ENCODE measurements at places on chromosomes 7 and 10. TPM values are rescaled to one million over a fixed set of nuclear protein-coding genes. Genes with fewer than 3 reads are reported as not detected.

- no peak for DNase-seq
These were observed 708 bp downstream of the KLHDC10 start for GRCh38 chr7:130070861-130071622.

DNA sequence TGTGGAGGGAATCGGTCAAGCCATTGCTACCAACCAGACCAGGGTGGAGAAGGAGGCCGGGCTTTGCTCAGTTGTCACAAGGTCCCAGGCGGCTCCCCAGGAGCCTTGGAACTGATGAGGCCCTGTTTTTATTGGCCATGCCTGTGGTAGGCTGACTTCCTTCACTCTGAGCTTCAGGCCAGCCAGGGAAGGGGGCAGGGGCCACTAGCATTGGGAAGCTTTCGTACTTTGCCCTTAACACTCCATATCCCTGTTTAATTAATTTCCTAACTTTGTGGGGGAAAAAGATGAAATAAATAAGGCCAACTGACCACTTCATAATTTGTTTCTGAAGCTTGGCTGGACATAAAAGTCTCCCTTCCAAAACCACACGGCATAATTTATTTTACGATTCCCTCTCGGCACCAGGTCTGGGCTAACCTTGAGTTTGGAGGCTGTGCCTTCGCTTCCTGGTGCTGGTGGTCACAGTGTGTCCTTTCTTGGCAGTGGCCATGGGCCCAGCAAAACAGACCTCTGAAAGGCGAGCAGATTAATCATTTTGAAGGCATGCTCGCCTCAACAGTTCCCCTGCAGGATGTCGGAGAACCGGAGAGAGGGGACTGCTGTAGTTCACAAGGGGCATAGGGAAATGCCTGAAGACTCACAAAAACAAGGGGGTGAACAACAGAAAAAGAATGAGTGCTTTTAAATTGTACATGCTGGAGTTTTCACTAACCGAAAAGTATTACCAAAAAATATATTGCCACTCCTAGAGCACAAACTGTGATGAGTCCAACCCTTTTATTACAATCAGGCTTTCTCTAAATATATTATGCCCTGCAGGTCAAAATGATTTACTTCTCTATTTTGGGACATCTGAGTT, 966.0 kb downstream of the LRMDA start:
- no peak for DNase-seq

- DNase-seq = peak; percentile 93
These were observed 96.3 kb downstream of the CPED1 start for GRCh38 chr7:121084748-121085336.

- DNase-seq = no peak
These were observed 119.1 kb upstream of the FAM3C start for GRCh38 chr7:121515229-121515628.

- no peak for DNase-seq
These were observed 240.0 kb downstream of the ARHGAP21 start for GRCh38 chr10:24483701-24484100.

- DNase-seq = no peak
These were observed 689.0 kb upstream of the COBL start for GRCh38 chr7:52005613-52006012.

- DNase-seq = no peak
These were observed 57.1 kb downstream of the ZNF467 start for GRCh38 chr7:149716007-149716931.

GRCh38 chr7:88398459-88398858, 91.8 kb upstream of the STEAP4 start:
- DNase-seq = no peak

- no peak for DNase-seq
These were observed 9.1 kb upstream of the ZYX start for GRCh38 chr7:143372070-143372469.

TAS2R3 gene
- total RNA-seq = 0.35 TPM

EBF3 gene
- total RNA-seq = not detected

SORCS1 gene
- not detected for total RNA-seq

Data from epithelial cell of proximal tubule (primary cell).